ENCODE measurements at places on chromosomes 3 and 15. TPM values are rescaled to one million over a fixed set of nuclear protein-coding genes. Genes with fewer than 3 reads are reported as not detected.

CYP11A1 gene
- total RNA-seq = not detected

OGG1 gene
- 16.9 TPM for total RNA-seq

FRMD5 gene
- total RNA-seq = 2.9 TPM

GLCE gene
- 18.3 TPM for total RNA-seq

ERICH6 gene
- total RNA-seq = not detected

SLC2A2 gene
- total RNA-seq = not detected

GABRB3 gene
- 82.7 TPM for total RNA-seq

AQR gene
- total RNA-seq = 32.5 TPM

PPM1L gene
- 0.73 TPM for total RNA-seq

EFCC1 gene
- not detected for total RNA-seq

C3orf70 gene
- total RNA-seq = 0.02 TPM

KBTBD13 gene
- total RNA-seq = not detected

TUSC7 gene
- not detected for total RNA-seq

CYP1A2 gene
- total RNA-seq = not detected

PPM1M gene
- 4.5 TPM for total RNA-seq

OCA2 gene
- 0.34 TPM for total RNA-seq

IL12A gene
- total RNA-seq = 1.1 TPM

ZFAND6 gene
- total RNA-seq = 118 TPM

CHL1 gene
- not detected for total RNA-seq

TAGLN3 gene
- total RNA-seq = not detected

ULK3 gene
- total RNA-seq = 31.7 TPM

SPESP1 gene
- not detected for total RNA-seq

ASB14 gene
- not detected for total RNA-seq

TTBK2 gene
- total RNA-seq = 2.6 TPM

RPL35A gene
- total RNA-seq = 1,129 TPM

CCDC54 gene
- not detected for total RNA-seq

SH3GL3 gene
- 0.85 TPM for total RNA-seq

NCEH1 gene
- 29.6 TPM for total RNA-seq

GUCA1C gene
- not detected for total RNA-seq

IMPG2 gene
- total RNA-seq = not detected

ENTPD3 gene
- total RNA-seq = not detected

FBXL22 gene
- total RNA-seq = 0.18 TPM

PRSS50 gene
- total RNA-seq = not detected

ANKRD63 gene
- 0.40 TPM for total RNA-seq

C3orf49 gene
- not detected for total RNA-seq

TICRR gene
- total RNA-seq = 10.9 TPM

KLF15 gene
- 0.56 TPM for total RNA-seq

SLC27A2 gene
- 37.7 TPM for total RNA-seq

ATP6V1A gene
- total RNA-seq = 16.7 TPM

DOCK3 gene
- 0.44 TPM for total RNA-seq

CYP8B1 gene
- not detected for total RNA-seq

CACNA1D gene
- total RNA-seq = 0.57 TPM

LIPH gene
- total RNA-seq = 5.1 TPM

SKOR1 gene
- 0.05 TPM for total RNA-seq

SPATA12 gene
- 0.62 TPM for total RNA-seq

SSUH2 gene
- total RNA-seq = 0.69 TPM

RTP3 gene
- total RNA-seq = not detected

LIPC gene
- total RNA-seq = 0.09 TPM

HGD gene
- 22.1 TPM for total RNA-seq
